ENCODE measurements at places on chromosomes 7 and 10.

DNA sequence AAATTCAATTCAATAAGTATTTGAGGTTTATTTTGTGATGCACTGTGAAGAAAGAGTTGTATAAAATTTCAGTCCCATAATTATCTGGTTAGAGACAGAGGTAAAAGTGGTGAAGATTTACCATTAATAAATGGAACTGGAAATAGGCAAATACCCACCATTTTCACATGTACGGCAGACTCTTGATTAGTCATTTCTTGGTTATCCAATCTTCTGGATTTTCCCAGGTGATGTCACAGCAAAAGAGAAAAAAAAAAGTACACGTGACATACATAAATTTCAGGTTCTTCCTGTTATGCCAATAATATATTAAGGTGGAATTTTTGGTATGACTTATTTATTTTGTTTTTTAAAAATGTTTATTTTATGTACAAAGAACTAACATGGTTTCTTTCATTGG, 26.8 kb downstream of the NT5C3A start:
- no peak for DNase-seq

GRCh38 chr7:90957883-90958282, 306.4 kb upstream of the FZD1 start:
- no peak for DNase-seq

DNA sequence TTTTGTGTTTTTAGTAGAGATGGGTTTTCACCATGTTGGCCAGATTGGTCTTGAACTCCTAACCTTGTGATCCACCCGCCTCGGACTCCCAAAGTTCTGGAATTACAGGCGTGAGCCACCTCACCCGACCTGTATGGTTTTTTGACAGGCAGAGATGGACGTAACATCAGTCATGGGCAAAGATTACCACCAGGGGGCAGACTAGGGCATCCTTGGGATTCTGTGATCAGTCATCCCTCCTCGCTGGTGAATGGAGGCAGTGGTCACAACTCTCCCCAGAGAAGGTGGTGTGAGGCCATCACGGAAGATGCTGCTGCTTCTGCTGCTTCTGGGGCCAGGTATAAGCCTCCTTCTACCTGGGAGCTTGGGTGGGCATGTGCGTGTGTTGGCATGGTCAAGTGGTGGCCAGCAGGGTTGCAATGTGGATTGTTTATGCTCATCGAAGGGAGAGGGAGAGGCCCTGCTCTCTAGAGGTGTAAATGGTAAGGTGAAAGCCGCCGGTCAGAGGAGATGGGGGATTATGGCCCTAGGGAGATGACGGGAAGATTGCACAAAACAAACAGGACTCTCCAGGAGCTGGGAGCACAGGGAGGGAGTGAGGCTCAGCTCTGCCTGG, 122.7 kb upstream of the PRSS1 start:
- DNase-seq: peak; percentile 20

DNA sequence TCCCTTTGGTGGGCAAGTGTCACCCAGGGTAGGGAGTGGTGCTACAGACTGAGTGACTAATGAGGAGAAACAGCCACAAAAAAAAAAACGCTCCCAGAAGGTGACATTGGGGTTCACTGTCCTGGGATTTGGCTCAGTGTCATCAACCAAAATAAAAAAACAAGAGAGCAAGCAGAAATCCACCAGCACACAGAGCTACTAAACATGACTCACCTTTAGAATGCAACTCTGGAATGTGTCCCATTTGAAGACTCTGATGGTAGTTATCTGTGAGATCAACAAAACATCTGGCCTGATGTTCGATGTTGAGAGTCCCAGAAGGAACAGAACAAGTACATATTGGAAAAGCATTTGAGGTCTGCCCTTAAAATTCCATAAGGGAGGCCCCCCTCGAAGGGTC, 200.3 kb upstream of the LYZL2 start:
- peak; percentile 79 for DNase-seq

DNA sequence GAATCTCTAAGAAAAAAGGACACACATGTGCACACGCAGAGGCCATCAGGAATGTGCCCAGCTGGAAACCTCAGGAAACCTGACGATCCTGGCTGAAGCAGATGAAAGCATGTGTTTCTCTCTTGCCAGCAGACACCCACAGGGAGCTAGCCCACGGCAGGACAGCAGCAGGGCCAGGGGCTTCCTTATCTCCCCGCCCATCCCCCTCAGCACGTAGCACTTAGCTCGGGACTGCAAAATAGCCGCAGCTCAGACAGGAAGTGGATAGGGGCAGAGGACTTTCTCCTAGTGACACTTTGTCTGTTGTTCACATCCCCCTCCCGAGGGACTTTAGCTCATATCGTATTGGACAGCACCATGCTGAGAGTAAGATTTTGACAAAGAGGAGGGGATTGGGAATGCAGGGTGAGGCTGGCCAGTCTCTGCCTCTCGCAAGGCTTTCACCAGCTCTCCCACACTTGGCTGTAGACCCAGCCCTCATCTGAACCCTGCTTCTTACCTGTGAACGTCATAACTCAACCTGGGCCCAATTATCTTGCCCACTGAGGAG, 63.8 kb downstream of the MKI67 start:
- DNase-seq: no peak

GRCh38 chr10:26969145-26969926, 108.6 kb upstream of the ABI1 start:
- DNase-seq: no peak

DNA sequence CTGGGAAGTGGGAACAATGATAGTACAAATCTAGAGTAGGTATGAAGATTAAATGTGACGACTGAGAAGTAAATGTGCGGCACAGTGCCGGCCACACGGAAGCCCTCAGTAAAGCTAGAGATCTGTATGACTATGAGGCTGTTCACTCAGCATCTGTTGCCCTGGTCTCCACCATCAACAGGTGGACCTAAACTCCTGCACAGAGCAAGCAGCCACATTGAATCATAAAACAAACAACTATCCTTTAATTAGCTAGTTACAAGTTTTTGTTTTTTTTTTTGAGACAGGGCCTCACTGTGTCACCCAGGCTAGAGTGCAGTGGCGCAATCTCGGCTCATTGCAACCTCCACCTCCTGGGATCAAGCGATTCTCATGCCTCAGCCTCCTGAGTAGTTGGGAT, 16.6 kb downstream of the RBP4 start:
- no peak for DNase-seq

DNA sequence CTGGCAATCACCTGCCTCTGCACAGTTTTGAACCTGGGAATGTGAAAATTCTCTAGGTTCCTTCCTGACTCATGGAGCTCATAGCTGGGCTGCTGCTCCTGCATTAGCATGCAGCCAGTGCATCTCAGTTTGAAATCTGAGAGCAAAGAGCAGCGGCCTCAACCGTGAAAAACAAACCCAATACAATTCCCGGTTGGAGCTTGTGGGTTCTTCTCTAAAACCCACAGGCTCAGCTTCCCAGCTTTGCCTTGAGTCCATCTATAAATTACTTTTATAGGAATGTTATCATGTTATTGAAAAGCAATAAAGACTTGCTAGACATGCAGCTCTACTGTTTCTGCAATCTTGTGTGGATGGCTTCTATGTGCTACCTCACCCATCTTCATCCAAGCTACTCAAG, 191.7 kb downstream of the CXCL12 start:
- DNase-seq: no peak

DNA sequence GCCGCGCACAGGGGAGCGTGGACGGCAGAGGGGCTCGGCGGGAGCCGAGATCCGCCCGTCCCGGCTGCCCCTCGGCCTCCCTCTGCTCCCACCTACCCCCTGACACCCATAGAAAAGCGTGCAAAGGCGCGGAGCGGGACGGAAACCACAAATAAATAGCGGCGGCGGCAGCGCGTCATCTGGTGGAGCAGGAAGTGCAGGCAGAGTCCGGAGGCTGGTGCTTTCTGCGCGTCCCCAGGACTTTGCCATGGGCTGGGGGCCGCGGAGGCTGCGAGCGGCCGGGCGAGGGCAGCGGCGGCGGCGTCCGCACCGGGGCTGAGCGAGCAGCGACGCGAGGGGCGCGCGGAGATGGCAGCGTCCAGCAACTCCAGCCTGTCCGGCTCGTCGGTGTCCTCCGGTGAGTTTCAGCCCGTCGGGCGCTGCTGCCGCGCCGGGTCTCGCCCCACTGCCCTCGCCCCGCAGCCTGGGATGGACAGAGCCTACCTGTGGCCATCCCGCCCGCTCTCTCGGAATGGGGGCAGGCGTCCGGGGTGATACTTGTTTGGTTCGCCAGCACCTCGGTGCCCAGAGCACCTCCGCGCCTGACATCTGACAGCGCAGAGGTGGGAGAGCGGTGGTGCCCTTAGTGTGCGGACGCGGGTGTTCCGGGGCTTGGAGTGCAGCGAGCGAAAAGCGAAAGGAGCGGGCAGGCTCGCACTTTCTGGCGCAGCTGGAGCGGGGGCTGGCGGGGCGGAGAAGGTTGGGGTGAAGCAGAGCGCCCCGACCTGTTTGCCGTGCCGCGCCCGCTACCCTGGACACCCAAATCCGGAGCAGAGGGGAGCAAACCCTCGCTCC, at the start of gene CHN2:
CHN2 (plus strand) TSS at position 182 of the 834 bp plus-strand sequence.
- no peak for DNase-seq

DNA sequence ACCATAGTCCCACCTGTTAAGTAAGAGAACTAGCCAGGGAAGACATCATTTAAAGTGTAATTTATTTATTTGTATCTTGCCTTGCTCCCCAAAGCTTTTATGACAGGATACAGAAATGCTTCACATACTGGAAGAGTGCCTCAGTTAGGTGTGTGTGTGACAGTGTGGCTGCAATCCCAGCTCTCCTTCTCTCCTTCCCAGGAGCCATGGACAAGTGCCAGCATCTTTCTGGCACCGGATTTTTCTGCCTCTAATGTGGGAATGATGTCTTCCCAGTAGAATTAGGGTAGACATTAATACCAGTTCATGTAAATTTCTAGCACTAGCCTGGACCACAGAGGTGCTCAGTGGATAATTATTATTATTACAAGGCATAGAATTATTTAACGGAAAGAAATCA, 30.3 kb upstream of the ATXN7L1 start:
- DNase-seq: no peak

- no peak for DNase-seq
Measured at GRCh38 chr7:39623732-39624441, 515 bp downstream of the RALA start.

GRCh38 chr10:86260564-86260963, 106.0 kb downstream of the GRID1 start:
- no peak for DNase-seq

DNA sequence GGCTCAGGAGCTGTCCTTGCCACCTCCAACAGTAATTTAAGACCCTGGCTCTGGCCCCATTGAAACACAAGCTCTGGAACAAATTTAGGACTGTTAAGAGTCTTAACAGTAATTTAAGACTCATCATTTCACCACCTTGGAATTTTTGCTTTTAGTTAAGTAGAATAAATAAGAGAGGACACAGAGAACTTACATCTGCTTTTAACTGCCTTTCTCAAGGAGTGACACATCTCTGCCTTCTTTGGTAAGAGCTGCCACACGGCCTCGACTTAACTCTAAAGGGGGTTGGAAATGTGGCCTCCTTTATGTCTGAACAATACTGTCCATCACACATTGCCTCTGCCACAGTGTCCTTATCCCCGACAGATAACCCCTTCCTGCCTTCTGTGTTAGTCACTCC, 77.9 kb downstream of the HERPUD2 start:
- DNase-seq: peak; percentile 6

DNA sequence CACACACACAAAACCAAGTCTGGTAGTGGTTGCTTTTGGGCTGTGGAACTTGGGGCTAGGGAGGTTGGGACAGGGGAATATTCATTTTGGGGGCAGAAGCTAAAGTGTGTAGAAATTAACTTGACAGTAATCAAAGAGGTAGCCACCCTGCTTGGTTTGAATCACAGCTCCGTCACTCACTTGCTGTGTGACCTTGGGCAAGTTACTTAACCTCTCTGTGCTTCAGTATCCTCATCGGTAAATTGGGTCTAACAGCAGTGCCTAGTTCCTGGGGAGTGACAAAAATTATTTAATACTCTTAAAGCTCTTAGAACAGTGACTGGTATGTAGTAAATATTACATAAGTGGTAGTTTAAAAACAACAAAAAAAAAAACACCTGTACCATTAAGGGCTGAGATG, 489.8 kb downstream of the SDK1 start:
- no peak for DNase-seq

- DNase-seq: no peak
Measured at GRCh38 chr7:157397036-157397720, 60.4 kb downstream of the DNAJB6 start.

- no peak for DNase-seq
Measured at GRCh38 chr10:85362401-85362800, 1004.2 kb downstream of the GRID1 start.

GRCh38 chr10:125639846-125640245, 43.1 kb downstream of the TEX36 start:
- DNase-seq: no peak

GRCh38 chr10:103553743-103554487, 60.4 kb downstream of the NEURL1 start:
- no peak for DNase-seq

DNA sequence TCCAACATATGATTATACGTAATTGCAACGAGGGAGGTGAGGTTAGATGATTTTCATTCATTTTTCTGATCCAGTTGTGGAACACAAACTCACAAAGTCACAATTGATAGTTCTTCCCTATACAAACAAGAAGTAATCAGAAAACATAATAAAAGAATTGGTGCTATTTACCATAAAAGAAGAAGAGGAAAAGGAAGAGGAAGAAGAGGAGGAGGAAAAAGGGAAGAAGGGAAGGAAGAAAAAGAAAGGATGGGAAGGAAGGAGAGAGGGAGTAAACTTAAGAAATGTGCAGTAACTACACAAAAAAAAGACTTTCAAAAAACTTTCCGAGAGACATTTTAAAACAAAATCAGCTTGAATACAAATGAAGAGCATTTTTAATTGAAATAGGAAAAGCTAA, 65.0 kb downstream of the CCDC71L start:
- no peak for DNase-seq

DNA sequence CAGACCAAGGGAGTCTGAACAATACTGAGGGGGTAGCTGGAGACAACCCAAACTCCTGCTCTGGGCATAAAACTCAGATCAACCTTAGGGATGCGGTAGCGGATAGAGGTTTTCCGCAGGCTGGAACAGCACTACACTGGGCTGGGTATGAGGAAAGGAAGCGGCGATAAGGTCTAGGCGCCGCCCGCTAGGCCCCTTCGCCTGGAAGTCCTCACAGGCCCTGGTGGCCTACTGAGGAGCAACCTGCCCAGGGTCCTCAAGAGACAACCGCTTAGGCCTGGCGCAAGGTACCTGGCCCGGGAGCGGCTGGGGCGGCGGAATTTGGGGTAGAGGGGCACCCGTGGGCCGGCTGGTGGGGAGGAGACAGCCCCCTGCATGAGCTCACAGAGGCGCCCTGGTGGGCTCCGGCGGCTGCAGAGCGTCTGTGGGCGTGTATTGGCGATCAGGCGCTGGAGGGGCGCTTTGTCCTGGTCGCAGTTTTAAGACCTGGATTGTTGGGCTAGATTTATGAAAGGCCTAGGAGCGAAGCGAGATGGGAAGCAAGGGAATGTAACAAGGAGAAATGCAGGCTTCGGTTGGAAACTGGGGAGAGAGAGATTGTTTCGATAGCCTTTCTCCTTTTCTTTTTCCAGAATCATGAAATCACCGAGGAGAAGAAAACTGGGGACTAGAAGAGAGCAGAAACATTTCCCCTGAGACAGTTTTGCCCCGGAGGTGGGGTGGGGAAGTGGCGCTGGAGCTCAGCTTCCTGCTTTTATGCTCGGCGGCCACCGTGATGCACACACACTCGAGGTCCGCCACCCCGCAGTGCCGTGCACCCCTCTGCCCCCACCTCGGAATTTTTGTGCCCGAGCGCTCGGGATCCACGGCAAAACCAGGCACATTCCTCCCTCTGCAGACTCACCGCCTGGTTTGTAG, 2.4 kb upstream of the NKX2-3 start:
- peak; percentile 47 for DNase-seq

Measured in HCEC 1CT (cell line).